ENCODE measurements at places on chromosomes 7 and 10.

GRCh38 chr7:7789551-7789988, 71.2 kb upstream of the RPA3 start:
- no peaks in the 10 kb centered on the region for H3K27me3 ChIP-seq
- H3K36me3 ChIP-seq, result peaks cover 3% of the 10 kb centered on the region
- DNase-seq, result no peak
- H3K4me1 ChIP-seq, result peaks cover 7% of the 10 kb centered on the region
- H3K27ac ChIP-seq, result no peak overlapping the region
- no peak overlapping the region for H3K4me3 ChIP-seq

GRCh38 chr7:108347616-108348015, 108.6 kb downstream of the NRCAM start:
- DNase-seq, result no peak
- no peaks in the 10 kb centered on the region for H3K27me3 ChIP-seq
- no peaks in the 10 kb centered on the region for H3K4me1 ChIP-seq
- no peak overlapping the region for H3K27ac ChIP-seq

GRCh38 chr7:35695473-35695850, 527 bp upstream of the HERPUD2 start:
- H3K36me3 ChIP-seq, result peaks cover 35% of the 10 kb centered on the region
- H3K27ac ChIP-seq, result peak overlapping the region; percentile 98
- peak; percentile 37 for DNase-seq
- H3K27me3 ChIP-seq, result no peaks in the 10 kb centered on the region
- peaks cover 34% of the 10 kb centered on the region for H3K4me1 ChIP-seq

- no peak overlapping the region for H3K27ac ChIP-seq
- DNase-seq, result no peak
- peaks cover 38% of the 10 kb centered on the region for H3K27me3 ChIP-seq
- H3K4me3 ChIP-seq, result no peak overlapping the region
Measured at GRCh38 chr7:156919132-156919713, 26.2 kb upstream of the LMBR1 start.

DNA sequence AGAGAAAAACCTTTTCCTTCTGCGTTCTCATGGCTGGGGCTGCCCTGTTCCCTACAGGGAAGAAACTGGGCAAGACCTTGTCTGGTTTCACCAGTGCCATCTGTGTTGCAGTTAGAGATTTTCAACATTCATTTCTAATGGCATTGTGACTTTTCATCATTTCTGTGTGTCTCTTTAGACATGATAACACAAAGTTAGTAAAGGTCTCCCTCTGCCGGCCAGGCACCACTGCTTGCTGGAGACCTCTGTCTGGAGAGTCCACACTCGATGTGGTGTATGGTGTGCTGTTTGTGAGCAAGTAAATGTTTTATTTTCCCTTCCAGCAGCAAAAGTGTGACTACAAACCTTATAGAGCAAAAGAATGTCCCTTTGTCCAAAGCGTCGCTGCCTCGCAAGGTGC, 213.5 kb downstream of the PAXIP1 start:
- no peaks in the 10 kb centered on the region for H3K36me3 ChIP-seq
- H3K4me3 ChIP-seq, result no peak overlapping the region

- DNase-seq, result no peak
- no peak overlapping the region for H3K4me3 ChIP-seq
- no peaks in the 10 kb centered on the region for H3K36me3 ChIP-seq
- no peaks in the 10 kb centered on the region for H3K4me1 ChIP-seq
- no peak overlapping the region for H3K27ac ChIP-seq
Measured at GRCh38 chr10:72736176-72736827, 44.4 kb downstream of the MCU start.

GRCh38 chr7:124672011-124672410, 93.6 kb downstream of the GPR37 start:
- no peak overlapping the region for H3K4me3 ChIP-seq
- no peak for DNase-seq
- no peak overlapping the region for H3K27ac ChIP-seq
- no peaks in the 10 kb centered on the region for H3K36me3 ChIP-seq
- H3K4me1 ChIP-seq, result no peaks in the 10 kb centered on the region

All from activated CD8-positive, alpha-beta T cell treated with anti-CD3 and anti-CD28 coated beads, Interleukin-2, amount 10 ng/mL, durations not matched to agents 7 days and 5 days (primary cell).